ENCODE measurements at places on chromosomes 6 and 20.
A peak's percentile ranks its signal among the peaks of the same experiment; 100 is the strongest.

DNA sequence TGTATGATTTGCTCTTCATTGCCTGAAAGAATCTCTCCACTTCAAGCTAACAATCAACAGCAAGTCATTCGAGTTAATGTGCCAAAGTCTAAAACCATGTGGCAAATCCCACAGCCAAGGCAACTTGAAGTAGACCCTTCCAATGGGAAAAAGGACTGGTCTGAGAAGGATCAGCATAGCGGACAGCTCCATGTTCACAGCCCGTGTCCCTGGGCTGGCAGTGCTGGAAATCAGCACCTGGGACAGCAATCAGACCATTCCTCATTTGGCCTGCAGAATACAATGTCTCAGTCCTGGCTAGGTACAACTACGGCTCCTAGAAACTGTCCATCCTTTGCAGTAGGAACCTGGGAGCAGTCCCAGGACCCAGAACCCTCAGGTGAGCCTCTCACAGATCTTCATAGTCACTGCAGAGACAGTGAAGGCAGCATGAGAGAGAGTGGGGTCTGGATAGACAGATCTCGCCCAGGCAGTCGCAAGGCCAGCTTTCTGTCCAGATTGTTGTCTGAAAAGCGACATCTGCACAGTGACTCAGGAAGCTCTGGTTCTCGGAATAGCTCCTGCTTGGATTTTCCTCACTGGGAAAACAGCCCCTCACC is 1.1 kb downstream of the GJA10 start:
- DNase-seq: no peak

DNA sequence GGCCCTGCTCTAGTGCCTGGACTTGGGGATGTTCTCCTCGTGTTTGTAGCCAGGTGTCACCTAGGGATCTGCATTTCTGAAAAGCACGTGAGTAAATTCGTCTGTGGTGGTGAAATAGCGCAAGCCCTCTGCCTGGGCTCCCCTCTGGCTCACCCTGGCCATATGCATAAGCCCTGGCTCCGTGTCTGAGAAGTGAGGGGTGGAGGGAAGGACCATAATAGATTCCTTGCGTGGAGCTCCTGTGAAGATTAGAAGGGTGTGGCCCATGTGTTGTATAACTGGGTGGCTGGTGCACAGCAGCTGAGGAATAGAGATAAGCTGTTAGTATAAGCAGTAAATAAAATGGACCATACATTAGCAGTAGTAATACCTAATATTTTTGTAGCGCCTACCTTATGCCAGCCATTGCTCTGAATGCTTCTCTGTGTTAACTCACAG is 4.8 kb downstream of the BCAS1 start:
- no peak for DNase-seq

DNA sequence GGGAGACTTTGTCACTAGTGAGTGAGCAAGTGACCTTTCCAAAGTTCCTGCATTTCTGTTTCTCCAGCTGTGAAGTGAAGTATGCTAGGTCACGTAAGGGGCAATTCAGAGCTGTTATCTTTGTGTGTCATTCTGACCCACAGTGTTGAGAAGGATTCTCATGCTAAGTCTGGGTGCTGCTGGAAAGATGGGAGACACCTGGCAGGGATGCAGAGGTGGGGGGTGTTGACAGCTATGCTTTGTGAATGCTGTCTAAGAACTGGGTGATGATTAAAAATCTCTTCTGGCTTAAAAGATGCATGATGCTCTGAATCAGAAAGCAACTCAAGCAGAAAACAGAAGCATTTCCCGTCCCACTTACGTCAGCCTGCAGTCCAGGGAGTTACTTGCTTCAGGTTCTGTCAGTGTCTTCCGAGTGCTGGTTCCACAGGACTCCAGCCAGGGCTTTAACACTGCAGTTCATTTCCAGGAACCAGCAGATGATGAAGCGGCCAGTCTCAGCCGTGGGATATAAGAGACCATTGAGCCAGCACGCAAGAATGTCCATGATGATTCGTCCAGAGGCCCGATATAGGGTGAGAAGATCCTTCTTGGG is 30.9 kb upstream of the ASXL1 start:
- no peak for DNase-seq

- peak; percentile 54 for DNase-seq
Measured at GRCh38 chr6:157020881-157021343, 243.7 kb downstream of the ARID1B start.

- DNase-seq: no peak
Measured at GRCh38 chr20:34311118-34312023, 8.2 kb upstream of the AHCY start.

- no peak for DNase-seq
Measured at GRCh38 chr6:37614491-37614890, 83.2 kb downstream of the MDGA1 start.

DNA sequence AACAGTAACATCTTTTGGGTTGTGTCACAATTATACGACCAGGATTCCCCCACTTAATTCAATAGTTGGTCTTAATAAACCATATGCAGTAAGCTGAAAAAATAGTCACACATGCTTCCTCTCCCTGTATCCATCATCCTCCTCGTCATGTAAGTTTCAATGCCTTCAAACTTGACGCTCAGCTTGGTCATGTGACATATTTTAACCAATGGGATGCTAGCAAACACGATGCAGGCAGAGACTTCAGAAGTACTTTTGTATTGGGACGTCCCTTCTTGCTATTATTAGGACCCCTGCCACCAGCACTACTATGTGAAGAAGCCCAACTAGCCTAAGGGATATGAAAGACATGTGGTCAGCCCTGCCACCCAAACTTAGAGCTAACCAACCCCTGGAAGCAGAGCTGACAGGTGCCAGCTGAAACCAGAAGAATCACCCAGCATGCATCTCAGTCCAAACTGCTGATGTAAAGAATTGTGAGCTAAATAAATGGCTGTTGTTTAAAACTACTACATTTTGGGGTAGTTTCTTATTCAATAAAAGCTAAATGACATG is 49.3 kb downstream of the CGA start:
- DNase-seq: no peak

DNA sequence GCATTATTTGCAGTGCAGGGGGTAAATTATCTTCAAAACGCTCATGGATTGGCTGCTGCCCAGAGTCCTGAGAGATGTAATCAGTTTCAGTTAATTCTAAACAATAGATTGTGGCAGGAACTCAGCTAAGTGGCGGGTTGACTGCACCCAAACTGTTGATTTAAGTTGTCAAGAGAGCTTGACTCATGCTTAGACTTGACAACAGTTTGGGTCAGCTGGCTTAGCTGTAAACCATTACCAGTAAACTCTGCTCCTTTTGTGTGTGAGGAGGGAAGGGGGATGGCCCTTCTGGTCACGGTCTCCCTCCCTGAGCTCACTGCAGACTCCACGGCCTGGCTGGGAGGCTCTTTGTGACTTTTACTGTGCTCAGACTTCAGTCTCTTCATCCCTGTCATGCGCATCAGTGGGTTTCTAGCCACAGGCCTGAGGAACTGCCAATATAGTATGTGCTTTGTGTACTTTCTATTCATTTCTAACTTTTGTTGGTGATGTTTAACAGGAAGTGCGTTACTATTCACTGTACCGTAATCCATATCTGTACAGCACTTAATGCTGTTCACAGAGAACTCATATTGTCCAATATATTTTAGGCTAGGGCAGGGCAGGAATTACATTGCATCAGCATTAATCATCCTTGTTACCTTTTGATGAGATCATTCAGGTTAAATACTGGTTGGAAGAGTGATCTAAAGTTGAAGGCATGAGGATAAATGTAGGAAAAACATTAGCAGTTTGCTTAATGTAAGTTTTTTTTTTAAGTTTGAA is 488.3 kb downstream of the CDKAL1 start:
- DNase-seq: no peak

GRCh38 chr6:143965503-143966171 is 42.4 kb downstream of the PLAGL1 start:
- DNase-seq: peak; percentile 68

GRCh38 chr20:25543068-25543467 is 42.3 kb downstream of the NINL start:
- DNase-seq: no peak

- DNase-seq: peak; percentile 12
Measured at GRCh38 chr6:33297406-33297955, 1.3 kb downstream of the RGL2 start.

- no peak for DNase-seq
Measured at GRCh38 chr6:43706788-43707187, 19.2 kb upstream of the MRPS18A start.

GRCh38 chr6:166561771-166562359 is 24.6 kb downstream of the RAMACL start:
- DNase-seq: no peak

DNA sequence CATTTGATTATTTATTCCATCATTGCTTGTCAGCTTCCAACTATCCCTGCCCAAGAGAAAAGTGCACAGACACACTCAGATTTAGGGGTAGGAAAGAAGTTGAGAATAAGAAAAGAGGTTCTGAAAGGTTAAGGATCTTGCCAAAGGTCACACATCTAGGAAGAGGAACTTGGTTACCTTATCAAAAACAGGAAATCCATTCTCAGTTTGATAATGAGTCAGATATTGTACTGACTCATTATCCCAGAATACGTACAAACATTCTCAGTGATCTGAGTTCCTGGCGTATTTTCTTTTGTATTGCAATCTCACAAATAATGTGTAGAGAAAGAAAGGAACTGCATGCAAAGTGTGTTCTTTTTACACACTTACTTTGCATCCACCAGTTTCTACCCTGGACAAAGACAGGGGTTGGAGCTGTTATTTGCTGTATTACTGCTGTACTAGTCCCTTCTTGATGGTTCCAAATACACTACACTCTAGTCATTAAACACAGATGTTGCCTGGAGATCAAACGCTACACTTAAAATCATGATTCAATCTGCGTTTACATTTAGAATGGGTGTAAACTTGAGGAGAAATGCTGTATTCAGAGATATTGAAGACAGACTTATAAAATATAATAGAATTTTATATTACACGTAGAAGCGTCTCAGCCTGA is 545.7 kb downstream of the PRKN start:
- DNase-seq: peak; percentile 54

GRCh38 chr6:35402136-35402855 is 49.8 kb upstream of the FANCE start:
- DNase-seq: no peak

GRCh38 chr6:157239148-157239547 is 84.2 kb downstream of the TMEM242 start:
- no peak for DNase-seq

DNA sequence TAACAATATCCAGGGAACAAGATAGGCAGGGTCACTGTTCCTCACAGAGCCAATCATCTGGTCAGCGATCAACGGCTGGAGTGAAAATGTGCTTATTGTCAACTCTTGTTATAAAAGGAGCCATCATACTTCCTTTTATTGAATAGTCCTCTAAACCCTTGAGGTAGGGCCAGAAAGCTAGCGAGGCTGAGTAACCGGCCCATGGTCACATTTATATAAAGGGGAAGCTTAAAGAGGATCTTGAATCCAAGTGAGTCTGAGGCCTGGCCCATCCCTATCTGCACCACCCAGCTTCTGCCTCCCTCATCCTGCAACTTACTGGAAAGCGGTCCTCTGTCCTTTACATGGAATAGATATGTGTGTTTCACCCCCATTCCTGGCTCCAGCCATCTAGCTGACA is 9.5 kb downstream of the PHACTR3 start:
- peak; percentile 21 for DNase-seq

GRCh38 chr6:44655412-44656342 is 268.2 kb downstream of the CDC5L start:
- DNase-seq: peak; percentile 94

- DNase-seq: no peak
Measured at GRCh38 chr20:50805349-50805684, 10.5 kb downstream of the BCAS4 start.

DNA sequence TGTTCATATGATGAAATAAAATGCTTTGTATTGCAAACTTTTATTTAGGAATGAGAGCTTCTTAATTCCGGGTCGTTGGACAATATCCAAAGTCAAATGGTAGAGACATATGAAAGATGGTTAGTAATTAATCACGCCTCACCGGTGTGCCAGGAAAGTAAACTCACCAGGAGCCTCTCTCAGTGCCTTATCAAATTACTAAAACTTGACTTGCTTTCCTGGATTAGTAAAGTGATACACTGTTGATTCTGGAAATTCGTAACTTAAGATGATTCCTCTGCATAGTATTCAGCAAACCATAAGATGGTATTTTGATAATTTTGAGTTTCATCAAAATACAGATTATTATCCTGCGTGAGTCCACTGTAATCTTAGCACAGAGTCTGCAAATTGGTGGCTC is 115.2 kb downstream of the PAX1 start:
- no peak for DNase-seq

DNA sequence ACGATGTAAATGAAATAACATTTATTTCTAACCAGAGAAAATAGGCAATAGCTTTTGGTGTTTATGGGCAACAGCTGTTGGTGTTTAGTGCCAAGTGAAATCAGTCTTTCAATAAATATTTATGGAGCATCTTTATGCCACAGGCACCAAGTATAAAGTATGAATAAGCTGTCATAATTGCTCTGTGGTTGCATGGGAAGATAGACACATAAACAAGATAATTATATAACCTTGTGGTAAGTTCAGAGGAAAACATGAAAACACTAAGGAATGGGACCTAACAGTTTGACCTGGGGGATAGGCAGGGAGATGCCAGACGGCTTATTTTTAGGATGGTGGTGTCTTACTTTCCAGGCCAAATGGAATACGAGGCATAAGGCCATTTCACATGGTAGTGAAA is 110.9 kb downstream of the GFRAL start:
- DNase-seq: no peak

- DNase-seq: peak; percentile 69
Measured at GRCh38 chr6:18473755-18474154, 86.6 kb downstream of the RNF144B start.

DNA sequence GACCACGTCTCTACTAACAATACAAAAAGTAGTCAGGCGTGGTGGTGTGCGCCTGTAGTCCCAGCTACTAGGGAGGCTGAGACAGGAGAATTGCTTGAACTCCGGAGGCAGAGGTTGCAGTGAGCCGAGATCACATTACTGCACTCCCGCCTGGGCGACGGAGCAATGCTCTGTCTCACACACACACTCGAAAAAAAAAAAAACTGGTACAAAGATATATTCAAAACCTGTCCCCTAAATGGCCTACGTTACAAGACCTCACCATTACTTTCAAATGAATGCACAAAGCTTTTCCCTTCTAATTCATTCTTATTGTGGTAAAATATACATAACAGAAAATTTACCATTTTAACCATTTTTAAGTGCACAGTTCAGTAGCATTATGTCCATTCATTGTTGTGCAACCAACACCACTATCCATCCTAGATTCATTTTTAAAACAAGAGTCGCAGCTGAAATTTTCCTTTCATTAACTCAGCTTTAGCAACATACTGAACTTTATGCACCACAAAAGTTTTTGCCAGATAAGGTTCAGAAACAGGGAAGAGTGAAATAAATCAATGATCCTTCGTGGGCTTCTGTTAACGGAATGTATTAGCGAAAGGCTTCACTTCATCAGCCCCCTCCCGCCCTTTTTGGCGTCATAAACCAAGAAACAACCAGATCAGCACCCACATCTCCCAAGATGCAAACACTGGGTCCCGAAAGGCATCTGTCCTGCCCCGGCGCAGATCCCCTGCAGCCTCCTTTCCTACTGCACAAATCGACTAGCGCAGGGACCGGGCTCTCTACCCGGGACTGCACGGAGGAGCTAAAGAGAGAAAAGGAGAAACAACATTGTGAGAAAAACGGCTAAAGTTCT is 825 bp upstream of the FAM135A start:
- no peak for DNase-seq
